ENCODE measurements at places on chromosomes 16 and 17. TPM values are rescaled to one million over a fixed set of nuclear protein-coding genes. Genes with fewer than 3 reads are reported as not detected.

MGRN1 gene
- 62.6 TPM for total RNA-seq

FDXR gene
- total RNA-seq: 9.4 TPM

RASL10B gene
- total RNA-seq: 0.60 TPM

CD19 gene
- 0.24 TPM for total RNA-seq

CWC25 gene
- 53.4 TPM for total RNA-seq

SULT1A3 gene
- total RNA-seq: 34.8 TPM

VTN gene
- 0.65 TPM for total RNA-seq

CCL4 gene
- 29.6 TPM for total RNA-seq

CHST5 gene
- total RNA-seq: not detected

KRTAP4-3 gene
- total RNA-seq: not detected

HOXB7 gene
- total RNA-seq: not detected

BFAR gene
- 70.9 TPM for total RNA-seq

EFCAB5 gene
- 1.1 TPM for total RNA-seq

NPIPA3 gene
- 6.9 TPM for total RNA-seq
